Mesothelial cell of epicardium (in vitro differentiated cells): ENCODE measurements at places on chromosomes 4 and X. TPM values are rescaled to one million over a fixed set of nuclear protein-coding genes. Genes with fewer than 3 reads are reported as not detected.

Gene GAGE12H
- total RNA-seq: not detected in 3 replicates

GRCh38 chr4:11409632-11410031, 19.1 kb downstream of the HS3ST1 start:
- no peak for DNase-seq

Gene CLGN
- total RNA-seq: 1.6 to 1.8 TPM (median 1.6 TPM) in 3 replicates

Gene ANXA10
- total RNA-seq: not detected in 3 replicates

GRCh38 chr4:180156684-180157083, 2086.5 kb upstream of the TENM3 start:
- no peak for DNase-seq

GRCh38 chrX:2220829-2221567, 279.8 kb downstream of the DHRSX start:
- DNase-seq: no peak

- DNase-seq: no peak
Observed at GRCh38 chrX:76172325-76172893, 453 bp upstream of the PBDC1 start.

DNA sequence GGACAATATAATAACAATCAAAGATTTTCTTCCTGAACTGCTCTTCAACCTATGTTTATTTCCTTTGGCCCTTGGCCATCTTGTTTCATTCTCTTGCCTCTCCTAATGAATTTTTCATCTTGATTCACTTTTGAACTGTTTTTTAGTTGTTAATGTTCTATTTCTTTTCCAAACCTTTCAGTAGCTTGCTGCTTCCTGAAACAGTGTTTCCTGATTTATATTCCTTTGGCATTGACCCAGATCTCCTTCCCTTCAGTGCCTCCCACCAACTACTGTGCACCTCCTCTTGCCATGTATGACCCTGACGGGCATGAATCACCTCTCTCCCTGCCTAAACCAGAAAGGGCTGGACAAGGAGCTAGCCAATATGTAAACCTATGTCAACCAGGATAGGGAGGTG, 25.6 kb upstream of the SPP1 start:
- no peak for DNase-seq

- no peak for DNase-seq
Observed at GRCh38 chrX:63686878-63687714, 97.9 kb downstream of the ARHGEF9 start.

DNA sequence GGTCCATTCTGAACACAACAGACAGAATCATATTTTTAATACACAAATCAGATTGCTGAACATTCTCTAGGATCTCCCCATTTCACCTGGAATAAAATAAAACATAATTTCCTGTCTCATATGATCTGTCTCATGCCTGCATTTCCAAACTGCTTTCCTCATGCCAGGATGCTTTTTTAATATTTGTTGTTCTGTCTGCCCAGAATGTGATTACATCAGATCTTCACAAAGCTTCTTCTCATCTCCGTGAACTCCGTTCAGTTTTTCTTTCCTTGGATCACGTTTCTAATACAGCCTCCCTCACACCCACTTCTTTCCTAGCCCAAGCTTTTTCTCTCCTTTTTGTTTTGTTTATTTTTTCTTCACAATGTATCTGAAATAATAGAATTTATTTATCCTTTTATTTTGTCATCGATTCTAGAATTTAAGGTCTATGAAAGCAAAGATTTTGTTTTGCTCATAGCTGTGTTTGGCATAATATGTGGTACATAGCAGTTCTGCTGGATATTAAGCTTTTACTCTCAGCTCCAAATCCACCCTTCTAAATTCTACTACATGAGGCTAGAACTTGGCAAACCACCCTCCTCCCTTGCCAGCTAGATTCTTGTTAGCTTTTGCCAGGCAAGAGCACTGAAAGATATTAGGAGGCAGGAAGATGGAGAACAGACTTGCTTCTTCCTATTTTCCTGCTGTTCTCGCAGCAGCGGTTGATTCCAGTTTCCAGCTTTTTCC, 165.5 kb upstream of the SLIT2 start:
- no peak for DNase-seq

Gene ARHGAP6
- total RNA-seq: 5.3 to 5.6 TPM (median 5.4 TPM) in 3 replicates

GRCh38 chr4:84126061-84126787, 372.9 kb downstream of the NKX6-1 start:
- no peak for DNase-seq

GRCh38 chr4:184461711-184462441, 12.5 kb downstream of the IRF2 start:
- DNase-seq: no peak

- no peak for DNase-seq
Observed at GRCh38 chrX:72304877-72305276, 837 bp downstream of the CITED1 start.

- DNase-seq: no peak
Observed at GRCh38 chr4:176774852-176775251, 17.9 kb downstream of the VEGFC start.

Gene RXFP1
- total RNA-seq: 0.07 TPM in 1 of 3 replicates, not detected in the others

DNA sequence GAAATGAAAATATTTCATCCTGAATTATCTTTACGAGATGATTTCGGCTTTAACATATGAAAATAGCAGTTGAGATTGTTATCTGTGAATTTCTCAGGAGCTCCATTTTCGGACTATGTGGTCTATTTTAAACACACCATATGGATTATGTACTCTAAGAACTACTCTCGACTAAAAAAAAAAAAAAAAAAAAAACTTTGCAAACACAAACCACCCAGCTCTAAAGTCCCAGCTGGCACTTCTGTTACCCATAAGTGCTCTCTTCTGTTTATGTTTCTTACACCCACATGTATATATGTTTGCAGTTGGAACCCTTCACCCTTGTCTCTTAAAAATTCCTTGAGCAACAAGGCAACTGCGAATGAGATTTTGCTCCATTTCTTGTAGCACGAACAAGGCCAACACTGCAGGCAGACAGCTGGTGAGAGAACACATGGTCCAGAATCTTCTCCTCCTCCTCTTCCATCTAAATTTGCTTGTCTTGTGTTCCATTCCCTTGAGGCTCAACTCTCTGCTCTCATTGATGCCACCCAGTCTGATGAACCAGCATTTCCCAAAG, 172.7 kb upstream of the HCCS start:
- no peak for DNase-seq

- DNase-seq: no peak
Observed at GRCh38 chr4:110020139-110020538, 107.5 kb downstream of the EGF start.

Gene ZCCHC18
- 3.6 to 5.4 TPM (median 4.7 TPM) in 3 replicates for total RNA-seq

Gene ARR3
- not detected in 3 replicates for total RNA-seq

DNA sequence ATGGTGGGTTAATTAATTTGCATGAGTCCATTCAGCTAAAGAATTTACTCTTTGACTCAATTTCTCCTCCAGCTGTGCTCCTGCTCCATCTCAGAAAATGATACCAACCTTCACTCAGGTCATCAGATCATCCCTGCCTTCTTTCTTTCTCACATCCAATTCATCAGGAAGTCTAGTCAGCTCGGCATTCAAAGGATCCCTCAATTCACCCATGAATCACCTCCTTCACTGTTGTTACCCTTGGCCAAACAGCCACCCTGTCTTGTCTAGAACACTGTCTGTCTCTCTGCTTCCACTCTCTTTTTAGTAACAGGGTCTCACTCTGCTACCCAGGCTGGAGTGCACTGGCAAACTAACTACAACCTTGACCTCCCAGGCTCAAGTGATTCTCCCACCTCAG, 337.4 kb upstream of the SFRP2 start:
- DNase-seq: no peak

- DNase-seq: peak; percentile 54
Observed at GRCh38 chr4:98657531-98658286, 702 bp downstream of the TSPAN5 start.

DNA sequence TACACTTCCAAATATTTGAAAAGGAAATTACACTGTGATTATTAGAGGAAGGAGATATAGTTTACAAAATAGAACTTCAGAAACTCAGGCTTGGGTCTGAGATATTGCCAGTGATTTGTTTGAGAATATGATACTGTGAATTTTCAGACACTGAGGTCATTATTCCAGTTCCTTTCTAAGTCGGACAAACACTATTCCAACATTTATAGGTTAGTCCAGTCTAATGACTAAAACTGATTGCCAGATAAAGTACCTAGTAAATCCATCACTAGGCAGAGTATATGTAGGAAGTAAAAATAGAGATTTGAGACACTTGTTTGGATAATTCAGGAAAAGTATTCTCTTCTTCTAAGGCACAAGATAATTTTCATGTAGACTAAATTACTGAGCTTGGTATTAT, 13.2 kb downstream of the MTTP start:
- DNase-seq: no peak

DNA sequence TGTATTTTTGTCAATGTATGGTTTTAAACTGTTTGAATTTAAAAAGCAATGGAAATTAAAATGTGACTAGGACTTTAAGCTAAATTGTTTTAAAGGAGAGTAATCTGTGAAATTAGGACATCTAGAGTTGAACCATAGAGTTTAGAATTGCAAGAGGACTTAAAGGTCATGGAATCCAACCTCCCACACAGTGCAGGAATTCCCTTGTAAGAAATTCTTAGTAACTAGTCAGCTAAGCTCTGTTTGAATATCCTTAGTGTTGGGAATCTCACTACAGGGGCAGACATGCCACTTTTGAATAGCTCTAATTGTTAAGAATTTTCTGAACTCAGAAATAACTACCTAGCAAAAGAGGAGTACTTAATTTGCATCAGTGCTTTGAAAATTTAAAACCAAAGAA, 292.9 kb downstream of the IL1RAPL1 start:
- DNase-seq: no peak

DNA sequence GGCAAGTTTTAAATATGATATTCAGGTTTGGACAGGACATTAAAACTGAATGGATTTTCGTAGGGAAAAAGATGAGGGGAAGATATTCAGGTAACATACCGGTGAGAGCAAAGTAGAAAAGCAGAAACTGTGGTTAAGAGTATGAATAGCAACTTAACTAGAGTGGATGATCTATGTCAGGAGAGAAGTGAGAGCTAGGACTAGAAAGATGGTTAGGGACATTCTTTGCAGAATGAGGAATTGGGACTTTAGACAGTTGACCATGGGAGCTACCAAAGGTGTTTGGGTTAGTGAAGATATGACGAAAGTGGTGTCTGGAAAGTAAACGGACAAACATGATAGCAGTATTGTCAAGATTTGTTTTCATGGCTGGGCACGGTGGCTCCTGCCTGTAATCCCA, 45.2 kb downstream of the ANXA5 start:
- no peak for DNase-seq

Gene ADH7
- total RNA-seq: not detected in 3 replicates
